ENCODE measurements at places on chromosomes 7 and 10.

- no peak for DNase-seq
These were observed 1109.3 kb downstream of the REEP3 start for GRCh38 chr10:64630534-64630933.

DNA sequence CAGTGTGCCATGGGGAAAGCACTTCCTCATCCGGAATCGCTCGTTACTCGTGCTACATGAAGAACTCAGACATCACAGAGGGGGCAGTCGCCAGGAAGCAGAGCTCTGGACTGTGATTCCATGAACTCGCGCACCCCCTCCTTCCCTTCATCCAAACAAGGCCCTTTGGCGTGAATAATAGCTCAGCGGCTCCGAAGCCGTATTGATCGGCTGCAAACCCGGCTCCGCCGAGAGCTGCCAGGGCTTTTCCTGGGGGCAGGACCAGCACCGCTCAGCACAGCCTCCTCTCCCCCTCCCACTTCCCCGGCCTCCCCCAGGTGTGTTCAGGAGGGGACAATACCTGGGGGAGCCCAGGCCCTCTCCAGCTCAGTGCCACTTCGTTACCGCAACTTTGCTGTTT lies 129.0 kb upstream of the TCF7L2 start:
- no peak for DNase-seq

- no peak for DNase-seq
These were observed 14.5 kb downstream of the EGFR start for GRCh38 chr7:55033236-55033846.

GRCh38 chr10:19579761-19580545 lies 236.3 kb upstream of the PLXDC2 start:
- DNase-seq: no peak

DNA sequence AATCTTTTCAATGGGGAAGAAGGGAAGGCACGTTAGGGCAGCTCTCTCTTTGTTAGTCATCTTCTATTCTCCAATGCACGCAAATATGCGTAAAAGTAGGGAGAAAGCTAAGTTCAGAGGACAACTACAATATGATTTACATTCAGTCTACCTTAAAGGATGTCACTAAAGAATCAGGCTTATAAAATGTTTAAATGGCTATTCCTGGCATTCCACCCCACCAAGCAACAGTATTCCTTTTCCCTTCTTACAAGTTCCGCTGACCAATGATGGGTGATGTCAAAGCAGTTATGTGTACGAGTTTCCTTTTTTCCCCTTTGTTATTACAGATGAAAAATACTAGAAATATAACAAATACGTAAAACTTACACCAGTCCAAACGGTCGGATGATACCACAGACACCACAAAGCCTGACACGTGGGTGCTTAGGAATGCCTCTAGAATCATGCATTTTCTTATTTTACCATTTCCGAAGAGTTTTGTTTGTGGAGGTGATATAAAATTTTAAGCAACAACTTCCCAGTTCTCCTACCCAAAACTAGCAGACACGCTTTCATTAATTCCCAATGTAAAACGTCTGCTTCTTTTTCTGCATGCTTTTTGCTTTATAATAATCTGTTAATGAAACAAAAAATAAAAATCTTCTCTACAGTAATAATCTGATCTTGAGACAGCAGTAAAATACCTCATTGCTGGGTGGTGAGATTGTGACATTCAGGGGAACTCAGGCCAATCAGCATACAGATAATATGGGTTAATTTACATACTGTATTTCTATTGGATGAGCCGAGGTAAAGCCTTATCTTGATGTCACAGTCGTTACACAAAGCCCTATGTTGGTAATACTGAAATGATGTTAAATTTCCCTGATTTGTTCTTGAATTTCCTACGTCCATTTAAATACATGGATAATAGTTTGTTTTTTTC lies 708 bp upstream of the GPR85 start:
- peak; percentile 20 for DNase-seq

GRCh38 chr10:133058331-133059092 lies 29.2 kb upstream of the ADGRA1 start:
- no peak for DNase-seq

- no peak for DNase-seq
These were observed 47.4 kb downstream of the NRP1 start for GRCh38 chr10:33287112-33287511.

DNA sequence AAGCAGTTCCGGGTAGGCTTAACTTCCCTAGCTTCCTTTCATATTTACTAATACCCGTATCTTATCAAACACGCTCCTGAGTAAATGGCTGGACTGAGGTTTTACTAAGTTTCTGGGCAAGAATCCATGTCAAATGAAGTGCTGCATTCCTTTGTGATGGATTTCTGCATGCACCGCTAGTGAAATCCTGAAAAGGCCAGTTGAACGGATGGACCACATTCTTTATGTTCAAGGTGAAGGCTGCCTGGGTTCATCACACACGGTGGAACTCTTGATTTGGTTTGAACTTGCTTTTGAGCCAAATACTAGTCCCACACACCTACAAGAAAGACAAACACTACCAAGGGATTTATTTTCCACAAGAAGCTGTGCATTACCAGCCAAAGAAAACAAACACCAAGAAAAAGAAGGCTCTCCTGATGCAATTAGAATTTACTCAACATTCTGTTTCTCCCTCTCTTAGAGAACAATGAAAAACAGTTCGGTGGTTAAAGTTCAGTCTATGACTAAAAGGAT lies 255.0 kb upstream of the SEMA3C start:
- no peak for DNase-seq

- DNase-seq: no peak
These were observed 6.6 kb downstream of the ANK3 start for GRCh38 chr10:60382946-60383681.

DNA sequence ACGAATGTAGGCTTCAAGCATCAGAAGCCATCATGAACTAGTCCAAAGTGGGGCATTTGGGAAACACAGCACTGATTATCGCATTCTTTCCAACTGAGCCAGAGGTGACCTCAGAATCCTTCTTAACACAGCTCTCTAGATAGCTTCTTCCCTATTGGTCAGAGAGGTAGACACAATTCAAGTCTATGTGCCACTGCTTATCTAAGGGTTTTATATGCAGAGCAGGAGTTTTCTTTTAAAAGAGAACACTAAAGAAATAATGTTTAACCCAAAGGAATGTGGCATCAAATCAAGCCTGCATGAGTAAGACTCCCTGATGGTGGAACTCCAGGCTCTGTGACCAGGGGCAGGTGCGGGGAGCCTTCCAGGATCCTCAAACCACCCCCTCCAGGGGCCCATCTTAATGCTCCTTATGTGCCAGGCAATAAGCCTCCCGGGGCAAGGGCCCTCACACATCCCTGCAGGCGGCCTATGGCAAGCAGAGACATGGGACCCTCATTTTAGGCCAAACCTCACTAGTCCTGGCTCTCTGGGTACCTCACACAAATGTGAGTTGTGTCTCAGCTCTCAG lies 13.8 kb downstream of the HSPA12A start:
- DNase-seq: no peak

DNA sequence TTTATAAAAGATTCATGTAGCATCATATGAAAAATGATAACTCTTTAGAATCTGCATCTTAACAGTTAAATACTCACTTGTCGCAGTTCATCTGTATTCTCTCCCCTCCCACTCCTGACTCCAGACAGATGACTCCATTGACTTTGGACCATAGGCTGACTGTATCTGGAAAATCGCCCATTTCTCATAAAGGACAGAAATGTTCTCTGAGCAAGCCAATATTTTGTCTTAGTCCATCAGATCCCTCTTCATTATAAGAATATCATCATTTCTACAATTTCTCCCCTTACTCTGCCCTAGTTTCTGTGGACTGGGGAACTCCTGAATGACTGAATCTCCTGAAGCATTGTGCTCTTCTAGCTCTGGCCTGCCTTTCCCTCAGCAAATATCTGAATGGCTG lies 125.4 kb downstream of the SEMA3D start:
- no peak for DNase-seq
